GM23248 (cell line): ENCODE measurements at places on chromosomes 5 and 9. TPM values are rescaled to one million over a fixed set of nuclear protein-coding genes. Genes with fewer than 3 reads are reported as not detected.

GRCh38 chr5:168607946-168608345 lies 28.8 kb upstream of the PANK3 start:
- no peak overlapping the region for H3K27ac ChIP-seq
- H3K27me3 ChIP-seq, result no peaks in the 10 kb centered on the region
- peaks cover 8% of the 10 kb centered on the region; the same call in 1 of the 2 replicates for H3K4me1 ChIP-seq
- no peak for DNase-seq

GRCh38 chr9:137148661-137149060 lies 9.7 kb downstream of the GRIN1 start:
- no peaks in the 10 kb centered on the region for H3K4me1 ChIP-seq
- no peak overlapping the region for H3K27ac ChIP-seq
- no peak overlapping the region for H3K4me3 ChIP-seq
- H3K36me3 ChIP-seq, result no peaks in the 10 kb centered on the region

DNA sequence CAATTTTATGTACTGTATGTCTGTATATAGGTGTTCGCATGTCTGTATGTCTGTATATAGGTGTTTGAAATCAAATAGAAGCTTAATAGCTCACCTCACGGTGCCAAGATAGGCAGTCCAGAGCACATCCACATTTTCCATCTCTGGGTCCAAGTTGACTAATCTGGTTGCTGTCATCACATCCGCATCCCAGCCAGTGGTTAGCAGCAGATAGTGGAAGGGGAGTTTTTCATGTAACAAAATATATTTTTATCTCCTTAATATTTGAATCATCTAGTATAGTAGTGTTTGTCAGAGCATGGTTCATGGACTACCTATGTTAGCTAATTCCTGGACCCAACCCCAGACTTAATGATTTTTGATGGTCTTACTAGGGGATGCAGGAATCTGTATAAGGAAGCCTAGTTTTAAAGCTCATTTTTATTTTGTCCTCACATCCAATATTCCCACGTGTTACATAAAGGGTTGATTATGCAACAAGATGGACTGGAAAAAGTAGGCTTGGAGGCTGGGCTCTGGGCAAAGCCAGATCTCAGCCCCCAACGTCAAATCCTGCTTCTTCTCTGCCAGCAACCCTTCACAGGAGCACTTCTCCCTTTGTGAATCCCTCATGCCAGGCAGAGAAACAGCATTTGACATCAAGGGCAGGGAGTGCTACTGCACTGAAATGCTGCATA lies 219.7 kb downstream of the ZSWIM6 start:
- peak; percentile 4 for DNase-seq
- H3K4me1 ChIP-seq, result no peaks in the 10 kb centered on the region
- no peak overlapping the region for H3K27ac ChIP-seq
- H3K27me3 ChIP-seq, result no peaks in the 10 kb centered on the region
- H3K36me3 ChIP-seq, result no peaks in the 10 kb centered on the region
- H3K4me3 ChIP-seq, result no peak overlapping the region

DNA sequence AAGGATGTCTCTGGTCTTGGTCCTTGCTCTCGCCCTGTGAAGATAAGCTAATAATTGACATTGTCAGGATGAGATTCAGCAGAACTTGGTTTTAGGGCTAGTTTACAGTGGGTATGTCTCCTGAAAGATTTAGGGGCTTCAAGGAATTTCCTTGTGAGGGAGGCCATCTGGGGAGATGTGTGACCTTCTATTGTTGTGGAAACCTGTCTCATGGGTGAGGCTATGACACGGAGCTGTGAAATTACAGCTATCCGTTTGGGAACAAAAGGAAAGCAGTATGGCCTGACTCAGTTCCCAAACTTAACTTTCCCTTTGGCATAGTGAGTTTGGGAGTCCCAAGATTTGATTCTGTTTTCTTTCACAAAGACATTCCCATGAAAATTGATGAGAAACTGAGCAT lies 142.0 kb downstream of the PARP8 start:
- H3K27me3 ChIP-seq, result no peaks in the 10 kb centered on the region
- no peak overlapping the region for H3K27ac ChIP-seq

- no peaks in the 10 kb centered on the region for H3K4me1 ChIP-seq
- H3K27me3 ChIP-seq, result peaks cover 20% of the 10 kb centered on the region
- DNase-seq, result no peak
- no peak overlapping the region for H3K27ac ChIP-seq
Observed at GRCh38 chr5:154466671-154467070, 11.4 kb downstream of the HAND1 start.

The GRIN3A gene
- total RNA-seq, result not detected in 2 replicates

The S1PR3 gene
- total RNA-seq, result 15.8 and 16.9 TPM in 2 replicates
